ENCODE measurements at places on chromosomes 2 and 18. TPM values are rescaled to one million over a fixed set of nuclear protein-coding genes. Genes with fewer than 3 reads are reported as not detected.

KRTCAP3 gene
- total RNA-seq, result 13.3 TPM

FBXO48 gene
- total RNA-seq, result 0.68 TPM

ADD2 gene
- total RNA-seq, result not detected

GRHL1 gene
- total RNA-seq, result 32.5 TPM

ZC3H6 gene
- 8.3 TPM for total RNA-seq

ALKAL2 gene
- total RNA-seq, result not detected

LYPD1 gene
- total RNA-seq, result 0.14 TPM

All from nasal cavity respiratory epithelium epithelial cell of viscerocranial mucosa (primary cell).